ENCODE measurements at places on chromosomes 2 and 18.
A peak's percentile ranks its signal among the peaks of the same experiment; 100 is the strongest.

GRCh38 chr2:16313235-16313975, 352.2 kb downstream of the CYRIA start:
- no peak for DNase-seq

- peak; percentile 80 for DNase-seq
Observed at GRCh38 chr2:216777637-216778273, 82.1 kb downstream of the TNP1 start.

- DNase-seq = no peak
Observed at GRCh38 chr2:178787155-178787554, 20.1 kb downstream of the TTN start.

DNA sequence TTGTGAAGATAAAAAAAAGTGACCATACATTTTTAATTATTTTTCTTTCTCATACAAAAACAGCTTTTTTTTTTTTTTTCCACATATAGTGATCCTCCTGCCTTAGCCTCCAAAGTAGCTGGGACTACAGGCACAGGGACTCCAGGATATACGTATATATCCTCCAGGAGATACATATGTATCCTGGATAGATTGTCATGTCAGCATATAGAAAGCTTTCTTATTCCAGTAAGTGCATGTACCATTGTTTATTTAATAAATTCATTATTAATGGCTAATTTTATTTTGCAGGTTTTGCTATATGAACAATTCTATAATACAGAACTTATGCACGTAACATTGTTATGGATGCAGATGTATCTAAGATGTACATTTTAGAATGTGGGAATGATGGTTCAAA, 138.7 kb downstream of the DOK6 start:
- no peak for DNase-seq

DNA sequence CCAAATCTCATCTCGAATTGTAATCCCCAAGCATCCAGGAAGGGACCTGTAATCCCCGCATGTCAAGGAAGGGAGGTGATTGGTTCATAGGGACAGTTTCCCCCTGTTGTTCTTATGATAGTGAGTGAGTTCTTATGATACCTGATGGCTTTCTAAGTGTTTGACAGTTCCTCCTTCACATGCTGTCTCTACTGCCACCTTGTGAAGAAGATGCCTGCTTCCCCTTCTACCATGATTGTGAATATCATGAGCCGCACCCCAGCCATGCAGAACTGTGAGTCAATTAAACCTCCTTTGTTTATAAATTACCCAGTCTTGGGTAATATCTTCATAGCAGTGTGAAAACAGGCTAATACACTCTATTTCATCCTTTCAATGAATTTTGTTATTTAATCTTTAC, 446.7 kb downstream of the RNF144A start:
- no peak for DNase-seq

- DNase-seq = no peak
Observed at GRCh38 chr2:226320076-226320948, 479.3 kb downstream of the IRS1 start.

DNA sequence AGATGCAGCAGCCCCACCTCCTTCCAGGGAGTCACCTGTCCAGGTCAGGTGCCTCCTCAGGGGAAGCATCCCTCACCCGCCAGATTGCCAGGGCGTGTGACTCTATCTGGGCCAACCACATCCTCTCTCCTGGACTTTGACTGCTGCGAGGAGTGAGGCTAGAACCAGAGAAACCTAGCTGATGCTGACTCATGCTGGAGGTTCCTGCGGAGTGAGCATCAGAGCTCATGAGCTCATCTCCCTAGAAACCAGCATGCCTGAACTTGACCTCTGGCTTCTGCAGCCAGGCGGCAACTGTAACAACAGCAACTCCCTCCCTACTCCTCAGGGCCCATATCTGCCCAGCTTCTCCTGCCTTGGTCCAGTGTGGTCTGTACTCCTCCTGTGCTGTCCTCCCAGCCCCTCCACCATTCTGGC, 28.3 kb upstream of the NT5DC4 start:
- peak; percentile 42 for DNase-seq

- DNase-seq = peak; percentile 98
Observed at GRCh38 chr2:165462443-165462842, 7.1 kb upstream of the CSRNP3 start.

GRCh38 chr2:40352041-40352702, 99.7 kb downstream of the SLC8A1 start:
- no peak for DNase-seq

DNA sequence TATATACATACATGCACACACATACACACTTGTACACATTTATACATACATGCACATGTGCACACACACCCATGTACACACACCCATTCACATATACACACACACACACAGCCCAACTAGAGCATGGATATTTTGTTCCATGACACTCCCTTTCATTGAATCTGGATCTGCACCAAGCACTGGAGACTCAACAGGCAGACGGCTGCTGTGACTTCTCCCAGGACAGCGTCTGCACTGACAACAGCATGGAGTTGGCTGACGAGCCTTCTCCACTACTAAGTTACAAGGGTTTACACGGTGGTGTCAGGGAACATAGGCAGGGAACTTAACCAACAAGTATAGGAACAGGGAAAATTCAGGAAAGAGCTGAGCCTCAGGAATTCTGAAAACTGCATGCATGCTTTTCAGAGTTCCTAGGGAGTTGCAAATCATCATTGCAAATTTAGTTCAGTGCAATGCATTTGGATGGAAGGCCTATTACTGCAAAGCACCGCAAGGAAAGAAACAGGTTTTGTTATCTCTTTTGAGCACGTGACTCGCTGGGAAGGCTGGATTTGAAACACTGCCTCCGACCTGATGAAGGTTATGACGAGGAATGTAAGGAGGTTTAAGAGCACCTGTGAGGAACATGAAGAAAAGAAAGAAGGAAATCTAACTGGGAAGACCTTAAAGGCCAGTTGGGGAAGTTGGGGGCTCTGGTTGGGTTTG, 35.9 kb downstream of the TMEM18 start:
- no peak for DNase-seq

DNA sequence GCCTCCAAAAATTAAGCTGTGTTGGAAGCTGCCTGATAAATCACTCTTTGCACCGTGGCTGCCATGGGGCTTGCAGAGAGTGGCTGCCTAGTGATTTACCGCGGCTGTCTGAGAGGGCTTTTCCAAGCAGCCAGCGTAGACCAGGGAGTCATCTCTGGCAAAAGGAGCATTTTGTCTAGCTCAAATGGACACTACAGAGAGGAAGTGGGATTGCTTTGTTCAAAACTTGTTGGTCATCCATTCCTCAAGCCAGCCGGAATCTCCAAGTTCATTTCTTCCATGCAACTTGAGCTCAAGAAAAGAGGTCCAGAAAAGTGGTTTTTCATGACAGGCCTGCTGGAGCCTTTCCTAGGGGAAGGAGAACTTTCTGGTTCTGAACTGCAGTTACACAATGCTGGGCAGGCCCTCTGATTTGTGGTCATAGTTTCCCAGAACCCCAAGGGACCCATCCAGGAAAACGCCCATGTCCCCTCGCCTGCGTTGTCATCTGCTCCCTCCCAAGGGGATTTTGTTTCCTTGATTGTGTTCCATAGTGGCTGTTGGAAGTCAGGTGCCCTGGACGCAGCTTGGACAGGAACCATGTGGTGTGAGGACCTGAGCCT, 108.1 kb downstream of the TRIB2 start:
- DNase-seq = no peak

DNA sequence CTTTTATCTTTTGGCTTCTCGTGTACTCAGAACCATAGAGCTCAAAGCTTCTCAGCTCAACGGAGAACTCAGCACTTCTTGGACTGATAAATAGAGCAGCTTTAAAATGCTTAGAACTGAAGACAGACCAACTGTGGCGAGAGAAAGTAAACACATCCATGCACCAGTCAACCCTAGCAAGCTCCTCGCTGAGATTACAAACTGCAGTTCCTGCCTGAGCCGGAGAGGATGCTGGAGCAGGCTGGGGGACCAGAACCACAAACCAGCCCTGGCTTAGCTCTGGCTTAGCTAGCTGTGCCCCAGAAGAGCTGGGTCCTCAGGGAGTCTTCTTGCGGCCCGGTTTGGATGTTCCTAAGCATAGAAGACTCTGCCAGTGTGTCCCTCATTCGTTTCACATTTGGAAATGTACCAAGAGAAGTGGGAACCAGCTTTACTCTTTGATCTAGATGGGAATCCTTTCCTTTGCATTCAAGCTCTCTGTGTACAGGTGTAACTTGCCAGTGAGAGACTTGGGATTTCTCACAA, 5.6 kb downstream of the PAX8 start:
- no peak for DNase-seq

- DNase-seq = no peak
Observed at GRCh38 chr2:203756161-203756560, 49.7 kb downstream of the CD28 start.

DNA sequence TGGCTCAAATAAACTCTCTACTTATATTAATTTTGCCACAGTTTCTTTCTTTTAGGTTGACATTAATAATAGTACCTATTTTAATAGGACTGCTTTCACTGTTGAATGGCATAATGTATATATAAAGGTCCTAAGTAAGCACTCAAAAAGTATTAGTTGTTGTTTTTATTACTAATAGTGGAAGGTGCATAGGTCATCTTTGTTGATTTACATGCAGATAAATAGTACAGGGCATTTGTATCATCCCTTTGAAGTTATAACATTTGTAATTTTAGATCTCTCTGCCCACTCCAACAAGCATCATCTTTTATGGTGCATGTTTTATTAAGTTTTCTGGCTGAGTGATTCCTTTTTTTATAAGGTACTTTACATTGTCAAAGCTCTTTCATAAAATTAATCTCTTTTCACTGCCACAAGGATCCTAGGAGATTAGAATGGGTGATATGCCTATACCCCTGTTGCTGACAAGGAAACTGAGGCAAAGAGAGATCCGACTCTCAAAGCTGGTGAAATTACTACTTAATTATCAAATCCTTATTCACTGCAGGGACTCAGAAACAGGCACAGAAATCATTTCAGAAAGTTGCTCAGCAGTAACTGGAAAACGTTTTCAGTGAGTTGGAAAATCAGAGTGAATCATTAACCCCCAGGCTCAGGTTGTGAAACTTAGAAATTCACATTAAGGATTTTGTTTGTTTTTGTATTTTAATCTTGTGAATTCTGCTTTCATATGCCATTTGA, 299.6 kb downstream of the AGPS start:
- no peak for DNase-seq

DNA sequence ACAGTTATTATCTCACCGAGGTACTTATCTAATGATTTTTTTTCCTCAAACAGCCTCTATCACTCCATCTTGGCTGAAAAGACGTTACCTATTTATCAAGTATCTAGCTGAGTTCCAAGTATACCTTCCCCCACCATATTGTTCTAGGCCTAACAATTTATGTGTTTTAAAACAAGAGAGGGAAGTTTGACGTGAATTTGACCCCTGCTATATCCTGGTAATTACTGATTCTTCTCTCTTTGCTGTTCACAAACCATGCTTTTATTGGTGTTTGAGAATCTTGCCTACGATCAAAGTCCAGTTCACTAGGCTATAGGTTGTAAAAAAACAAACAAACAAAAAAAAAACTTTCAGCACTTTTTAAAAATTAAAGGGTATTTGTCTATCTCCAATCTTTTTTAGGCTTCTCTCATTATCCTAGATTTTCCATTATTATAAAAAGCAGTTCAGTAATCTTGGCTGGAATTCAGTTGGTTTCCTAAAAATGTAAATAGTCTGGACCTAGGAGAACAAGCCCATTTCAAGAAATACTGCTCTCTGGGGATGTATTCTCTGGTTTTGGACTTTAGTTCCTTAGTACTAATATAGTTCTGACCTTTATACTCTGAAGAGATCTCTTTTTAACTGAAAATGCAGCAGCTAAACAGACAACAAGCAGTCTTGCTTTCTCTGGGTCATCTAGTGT, 505.4 kb downstream of the CPS1 start:
- no peak for DNase-seq

DNA sequence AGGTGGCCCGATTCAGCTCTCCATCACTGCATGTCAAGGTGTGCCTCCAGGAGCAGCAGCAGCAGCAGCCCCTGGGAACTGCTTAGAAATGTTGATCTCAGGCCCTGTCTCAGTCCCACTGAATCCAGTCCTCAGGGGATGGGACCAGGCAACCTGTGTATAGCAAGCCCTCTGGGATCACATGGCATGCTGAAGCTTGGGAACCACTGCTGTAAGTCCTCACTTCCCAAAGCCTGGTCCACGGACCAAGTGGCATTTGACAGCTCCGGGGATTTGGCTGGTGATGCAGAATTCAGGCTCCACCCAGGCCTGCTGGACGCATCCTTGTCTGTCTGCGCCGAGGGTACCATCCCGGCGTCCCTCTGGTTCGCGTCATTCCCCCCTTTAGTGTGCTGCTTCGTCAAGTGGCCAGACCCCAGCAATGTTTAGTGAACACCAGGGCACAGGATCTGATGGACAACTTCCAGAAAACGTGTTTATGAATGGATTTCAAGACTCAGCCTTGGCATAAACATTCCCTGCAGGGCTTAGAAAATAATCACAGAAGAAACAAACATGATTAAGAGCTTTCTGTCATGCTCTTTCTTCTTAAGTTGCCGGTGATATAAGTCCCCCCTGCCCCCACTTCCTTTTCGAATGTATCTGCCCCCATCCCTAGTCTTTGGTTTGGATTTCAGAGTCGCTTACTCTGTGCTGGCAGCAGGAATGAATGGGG, 234.0 kb downstream of the GBX2 start:
- no peak for DNase-seq

DNA sequence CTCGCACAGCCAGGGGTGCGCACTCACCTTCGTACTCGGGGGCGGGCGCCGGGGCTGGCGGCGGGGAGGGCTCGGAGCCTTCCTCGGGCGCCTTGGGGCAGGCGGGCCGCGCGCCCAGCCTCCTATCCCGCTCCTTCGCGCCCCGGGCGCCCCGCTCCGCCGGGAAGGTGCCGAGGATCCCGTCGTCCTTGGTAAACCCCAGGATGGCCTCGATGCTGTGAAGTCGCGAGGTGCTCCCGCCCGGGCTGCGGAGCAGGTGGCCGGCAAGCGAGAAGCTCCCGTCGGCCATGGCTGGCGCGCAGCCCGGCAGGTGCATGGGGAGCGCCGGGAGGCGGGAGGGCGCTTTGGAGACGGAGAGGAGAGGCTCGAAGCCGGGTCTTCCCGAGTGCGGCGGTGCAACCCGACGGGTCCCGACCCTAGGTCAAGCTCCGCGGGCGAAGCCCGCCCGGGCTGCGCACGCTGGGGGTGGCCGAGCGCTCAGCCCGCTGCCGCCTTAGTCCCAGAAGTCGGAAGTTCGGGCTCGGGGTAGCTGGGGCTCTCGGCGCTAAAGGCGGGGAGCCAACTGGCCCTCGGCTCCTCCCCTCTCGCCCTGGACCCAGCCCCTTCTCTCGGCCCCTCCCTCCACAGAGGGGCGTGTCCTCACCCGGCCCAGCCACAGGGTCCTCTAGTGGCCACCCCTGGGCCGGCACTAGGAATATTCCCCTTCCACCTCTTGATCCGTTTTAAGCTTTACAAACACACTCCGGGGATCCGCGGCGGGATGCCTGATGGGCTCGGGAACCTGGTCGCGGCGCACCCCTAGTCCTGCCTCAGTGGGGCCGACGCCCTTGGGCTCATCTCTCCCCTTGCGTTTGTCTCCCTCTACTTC, at the start of gene RAX:
Gene RAX (minus strand): TSS at position 564 of the 868 bp plus-strand sequence. CDS start 248 bp downstream, at position 316.
- no peak for DNase-seq
